Activated CD4-positive, alpha-beta T cell treated with anti-CD3 and anti-CD28 coated beads for 24 hours (primary cell): ENCODE measurements at places on chromosomes 2 and 18.

- DNase-seq = peak; percentile 48
Measured at GRCh38 chr2:217610401-217610814, 392.4 kb downstream of the TNS1 start.

DNA sequence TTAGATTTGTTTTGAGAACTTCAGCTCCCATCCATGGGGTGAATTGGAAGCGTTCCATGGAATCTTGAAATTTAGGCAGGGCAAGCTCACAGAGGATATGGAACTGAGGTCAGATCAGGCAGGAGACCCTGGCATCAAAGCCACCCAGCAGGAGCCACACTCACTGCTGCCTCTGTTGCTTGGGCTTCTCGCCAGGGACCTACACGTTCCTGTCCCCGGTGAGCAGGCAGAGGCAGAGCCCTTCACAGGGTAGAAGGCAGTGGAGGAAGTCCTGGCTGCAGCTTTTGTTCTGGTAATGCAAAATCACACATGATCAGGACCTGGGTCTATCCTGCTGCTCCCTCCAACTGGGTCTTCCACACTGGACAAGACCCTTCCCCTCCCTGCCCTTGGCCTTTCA is 42.1 kb downstream of the CAPN13 start:
- DNase-seq = no peak

DNA sequence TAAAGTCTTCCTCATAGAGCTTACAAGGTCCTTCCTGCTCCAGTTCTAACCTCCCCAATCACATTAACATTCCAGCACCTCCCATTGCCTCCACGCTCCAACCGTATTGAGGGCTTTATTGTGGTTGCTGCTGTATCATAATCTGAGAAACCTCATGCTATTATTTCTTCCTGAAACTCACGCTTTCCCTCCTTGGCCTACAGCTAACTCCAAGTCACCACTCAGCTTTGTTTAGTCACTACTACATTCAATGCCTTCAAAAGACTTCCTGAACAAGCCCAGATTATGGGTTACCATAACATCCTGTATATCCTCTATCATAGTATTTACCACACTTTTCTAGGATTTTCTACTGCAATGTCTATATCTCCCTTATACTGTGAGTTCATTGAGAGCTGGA is 230.4 kb downstream of the IKZF2 start:
- DNase-seq = no peak

DNA sequence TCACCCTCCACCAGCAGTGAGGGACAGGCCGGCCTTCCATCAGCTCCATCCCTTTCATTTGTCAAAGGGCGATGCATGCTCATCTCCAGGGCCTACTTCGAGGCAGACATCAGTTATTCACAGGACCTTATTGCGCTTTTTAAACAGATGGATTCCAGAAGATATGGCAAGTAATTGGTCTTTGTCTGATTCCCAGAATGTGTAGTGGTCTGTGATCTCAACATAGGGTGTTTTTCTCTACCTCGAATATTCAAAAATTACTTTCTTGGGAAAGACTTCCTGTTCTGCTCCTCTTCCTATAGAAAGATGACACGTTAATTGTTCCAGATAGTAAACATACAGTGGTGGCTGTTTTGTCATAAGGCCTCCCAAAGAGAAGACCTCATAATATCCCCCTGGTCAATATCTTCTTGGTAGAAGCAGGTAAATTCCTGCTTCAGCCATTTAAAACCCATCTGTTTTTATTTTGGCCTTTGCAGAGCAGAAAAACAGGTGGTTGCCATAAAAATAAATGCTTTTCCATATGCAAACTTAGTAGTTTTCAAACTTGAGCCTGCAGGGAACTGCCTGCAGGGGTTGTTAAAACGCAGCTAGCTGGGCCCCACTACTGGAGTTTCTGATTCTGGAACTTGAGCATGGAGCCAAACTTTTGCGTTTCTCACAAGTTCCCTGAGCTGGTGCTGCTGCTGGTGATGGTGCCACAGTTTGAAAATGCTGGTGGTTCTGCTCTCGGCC is 8.2 kb downstream of the SMARCAL1 start:
- no peak for DNase-seq

DNA sequence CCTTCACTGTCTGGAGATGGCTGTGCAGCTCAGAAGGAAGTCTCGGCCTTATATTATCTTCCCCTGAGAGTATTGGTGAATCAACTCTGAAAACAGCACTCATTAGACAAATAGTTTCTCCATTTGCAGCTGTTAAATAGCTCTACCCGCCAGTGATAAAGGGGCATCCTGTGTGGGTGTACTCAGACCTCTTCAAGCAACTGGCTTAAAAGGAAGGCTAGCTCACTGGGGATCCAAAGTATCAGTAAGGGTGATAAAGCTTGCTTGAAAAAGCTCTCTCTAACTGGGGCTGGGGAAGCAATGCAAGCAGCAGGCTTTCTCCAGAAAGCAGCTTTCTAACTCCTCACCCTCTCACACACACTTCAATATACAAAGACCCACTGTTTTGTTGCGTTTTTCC is 64.9 kb upstream of the PSMD14 start:
- no peak for DNase-seq

- DNase-seq = no peak
Measured at GRCh38 chr2:119266091-119266589, 42.5 kb downstream of the STEAP3 start.

GRCh38 chr2:82803307-82803706 is 1655.8 kb downstream of the SUCLG1 start:
- no peak for DNase-seq

DNA sequence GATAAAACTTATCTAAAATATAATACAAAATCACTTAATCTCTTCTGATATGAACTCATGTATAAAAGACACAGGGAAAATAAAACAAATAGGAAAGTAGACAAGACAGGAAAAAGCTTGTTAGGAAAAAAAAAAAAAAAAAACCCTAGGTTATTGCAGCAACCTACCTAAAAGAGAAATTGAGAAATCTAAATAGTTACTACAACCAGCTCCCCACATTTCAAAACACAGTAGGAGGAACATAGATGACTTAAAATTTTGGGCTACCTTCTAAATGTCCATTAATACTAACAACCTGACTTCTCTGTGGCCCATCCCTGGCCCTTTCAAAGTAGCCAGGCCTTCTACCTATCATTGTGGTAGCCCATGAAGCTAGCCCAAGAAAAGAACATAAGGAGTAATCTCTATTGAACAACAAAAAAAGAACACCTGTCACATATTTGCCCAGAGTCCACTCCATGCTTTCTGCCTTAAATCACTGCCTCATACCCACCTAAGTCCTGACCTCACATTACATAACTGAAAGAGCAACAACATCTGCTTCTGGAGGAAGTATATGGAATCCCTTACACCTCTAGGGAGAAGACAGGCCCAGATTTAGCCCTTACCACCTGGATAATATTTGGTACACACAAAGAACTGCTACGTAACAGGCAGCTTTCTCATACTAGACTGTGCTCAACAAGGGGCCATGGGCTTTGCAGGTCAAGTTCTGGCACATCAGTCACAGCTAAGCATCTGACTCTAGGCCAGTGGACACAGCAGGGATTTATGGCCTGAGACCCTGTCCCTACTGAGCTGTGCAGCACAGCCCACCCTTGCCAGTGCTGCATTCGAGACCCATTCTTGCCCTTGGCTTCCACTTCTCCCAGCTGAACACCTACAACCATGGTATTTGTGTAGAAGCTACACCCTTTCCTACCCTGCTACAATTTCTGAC is 8.5 kb downstream of the SUCLG1 start:
- no peak for DNase-seq

DNA sequence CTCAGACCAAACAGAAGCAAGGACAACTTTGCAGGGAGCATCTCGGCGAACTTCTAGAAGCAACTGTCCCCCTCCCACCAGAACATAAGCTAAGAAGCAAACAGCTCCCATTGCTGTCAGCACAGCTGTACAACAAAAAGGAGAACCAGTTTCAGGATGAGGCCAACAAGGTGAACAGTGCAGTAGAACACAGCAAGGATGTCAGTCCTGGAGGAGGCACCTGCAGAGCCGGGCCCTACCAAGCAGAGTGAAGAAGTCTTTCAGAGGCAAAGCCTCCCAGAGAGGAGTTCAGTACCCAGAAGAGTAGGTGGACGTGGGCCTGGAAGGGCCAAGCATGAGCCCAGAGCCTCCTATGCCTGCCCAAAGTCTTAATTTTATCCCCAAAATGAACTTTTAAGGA is 1.0 kb downstream of the PASK start:
- DNase-seq = no peak

GRCh38 chr2:182066400-182067087 is 80.9 kb downstream of the PPP1R1C start:
- no peak for DNase-seq

- no peak for DNase-seq
Measured at GRCh38 chr18:44789710-44790109, 109.0 kb downstream of the SETBP1 start.

- DNase-seq = no peak
Measured at GRCh38 chr2:240739797-240740196, 48.1 kb downstream of the AQP12A start.

GRCh38 chr18:31562726-31563125 is 29.0 kb upstream of the TTR start:
- no peak for DNase-seq

- DNase-seq = no peak
Measured at GRCh38 chr2:54942373-54942772, 107.9 kb downstream of the RTN4 start.

GRCh38 chr2:34012715-34013302 is 413.7 kb upstream of the FAM98A start:
- DNase-seq = peak; percentile 6

DNA sequence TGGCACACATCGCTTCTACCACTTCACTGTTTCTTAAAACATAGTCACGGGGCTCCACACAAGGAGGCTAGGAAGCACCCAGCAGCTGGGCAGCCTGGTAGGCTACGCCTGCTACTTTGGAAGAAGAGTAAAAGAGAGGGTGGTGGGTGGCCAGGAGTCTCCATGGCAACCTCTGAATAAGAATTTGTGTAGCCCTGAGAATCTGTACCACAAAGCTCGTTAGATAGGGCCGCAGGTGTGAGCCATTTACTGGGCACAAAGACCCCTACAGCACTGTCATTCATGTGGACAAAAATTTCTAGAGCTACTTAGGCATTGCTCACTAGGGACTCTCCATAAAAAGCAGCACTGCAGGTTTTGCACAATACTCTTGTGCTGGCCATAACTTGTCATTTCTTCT is 166.4 kb upstream of the MSH6 start:
- DNase-seq = no peak

GRCh38 chr2:71756280-71756906 is 303.0 kb downstream of the DYSF start:
- no peak for DNase-seq

DNA sequence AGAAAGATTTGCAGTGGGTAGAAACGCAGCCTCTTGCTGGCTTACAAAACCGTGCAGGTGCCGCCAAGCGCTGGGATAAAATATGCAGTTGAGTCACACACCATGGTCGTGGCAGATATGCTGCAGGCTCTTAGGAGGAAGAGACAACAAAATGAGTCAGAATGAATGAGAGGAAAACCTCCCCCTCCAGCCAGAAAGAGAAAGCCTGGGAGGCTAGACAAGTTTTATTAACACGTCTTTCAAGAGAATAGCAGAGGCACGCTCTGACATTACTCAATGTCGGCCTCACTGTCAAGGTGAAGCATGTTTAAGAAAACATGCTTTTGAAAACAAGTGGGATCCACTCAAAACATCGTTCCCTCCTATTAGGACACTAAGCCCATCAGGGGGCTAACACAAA is 37.1 kb upstream of the ZCCHC2 start:
- no peak for DNase-seq

GRCh38 chr2:29239209-29239960 is 124.2 kb downstream of the CLIP4 start:
- DNase-seq = no peak

GRCh38 chr18:70246061-70246466 is 40.6 kb upstream of the RTTN start:
- DNase-seq = no peak

GRCh38 chr2:80114812-80115211 is 189.7 kb downstream of the LRRTM1 start:
- no peak for DNase-seq

DNA sequence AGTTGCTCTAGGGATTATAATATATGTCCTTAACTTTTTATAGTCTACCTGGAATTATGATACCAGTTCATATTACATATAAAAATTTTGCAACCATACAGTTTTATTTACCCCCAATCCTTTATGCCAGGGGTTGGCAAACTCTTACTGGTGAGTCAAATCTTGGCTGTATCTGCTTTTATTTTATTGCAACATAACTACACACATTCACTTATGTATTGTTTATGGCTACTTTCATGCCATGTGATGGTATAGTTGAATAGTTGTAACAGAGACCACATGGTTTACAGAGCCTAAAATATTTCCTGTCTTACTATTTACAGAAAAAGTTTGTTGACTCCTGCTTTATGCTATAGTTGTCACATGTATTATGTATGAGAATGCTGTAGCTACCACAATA is 25.8 kb upstream of the DLX2 start:
- DNase-seq = no peak

DNA sequence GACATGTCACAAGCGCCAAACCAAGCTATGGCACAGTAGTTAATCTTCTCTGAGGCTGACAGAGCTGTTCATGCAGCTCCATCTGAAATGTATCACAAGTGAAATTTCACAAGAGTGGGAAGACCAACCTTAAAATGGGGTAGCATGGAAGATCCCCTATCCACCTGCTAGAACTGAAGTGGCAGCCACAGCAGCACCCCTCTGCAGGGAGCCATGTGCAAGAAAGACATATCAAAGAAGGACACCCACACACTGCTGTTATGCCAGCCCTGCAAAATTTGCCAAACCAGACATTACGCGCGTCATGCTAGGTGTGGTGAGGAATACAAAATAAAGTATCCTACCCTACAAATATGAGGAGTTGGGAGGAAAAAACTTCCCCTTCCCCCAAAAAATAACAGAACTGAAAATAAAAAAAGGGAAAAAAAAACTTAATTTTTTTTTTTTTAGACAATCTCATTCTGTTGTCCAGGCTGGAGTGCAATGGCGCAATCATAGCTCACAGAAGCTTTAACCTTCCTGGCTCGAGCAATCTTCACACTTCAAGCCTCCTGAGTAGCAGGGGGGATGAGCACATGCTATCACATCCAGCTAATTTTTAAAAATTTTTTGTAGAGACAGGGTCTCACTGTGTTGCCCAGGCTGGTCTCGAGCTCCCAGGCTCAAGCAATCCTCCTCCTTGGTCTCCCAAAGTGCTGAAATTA is 76.2 kb downstream of the STK39 start:
- no peak for DNase-seq

GRCh38 chr2:217654168-217654567 is 348.6 kb downstream of the TNS1 start:
- no peak for DNase-seq

DNA sequence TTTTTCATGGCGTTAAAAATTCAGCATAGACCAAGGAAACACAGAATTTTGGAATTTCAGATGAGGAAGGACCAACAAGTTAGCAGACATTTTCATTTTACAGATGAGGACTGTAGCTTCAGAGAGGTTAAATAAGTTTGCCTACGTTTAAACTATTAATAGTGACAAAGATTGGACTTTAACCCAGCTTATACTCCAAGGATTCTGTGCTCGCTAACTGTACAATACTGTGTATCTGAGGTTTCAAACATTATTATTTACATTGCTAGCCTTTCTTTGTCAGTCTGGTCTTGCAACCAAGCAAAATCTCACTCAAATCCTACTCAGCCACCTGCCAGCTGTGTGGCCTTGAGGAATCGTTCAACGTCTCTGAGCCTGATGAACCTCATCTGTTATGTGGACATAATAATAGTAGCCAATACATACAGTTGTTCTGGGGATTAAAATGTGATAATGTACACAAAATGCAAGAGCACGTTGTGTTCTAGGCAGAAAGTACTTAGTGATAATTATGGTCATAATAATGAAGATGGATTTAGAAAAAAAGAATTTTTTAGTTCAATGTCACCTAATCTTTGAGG is 462.4 kb upstream of the TRIB2 start:
- DNase-seq = no peak

- DNase-seq = no peak
Measured at GRCh38 chr18:59861009-59861408, 38.8 kb upstream of the PMAIP1 start.
